T1000 (cell line): ENCODE measurements at places on chromosomes 6 and 20.

DNA sequence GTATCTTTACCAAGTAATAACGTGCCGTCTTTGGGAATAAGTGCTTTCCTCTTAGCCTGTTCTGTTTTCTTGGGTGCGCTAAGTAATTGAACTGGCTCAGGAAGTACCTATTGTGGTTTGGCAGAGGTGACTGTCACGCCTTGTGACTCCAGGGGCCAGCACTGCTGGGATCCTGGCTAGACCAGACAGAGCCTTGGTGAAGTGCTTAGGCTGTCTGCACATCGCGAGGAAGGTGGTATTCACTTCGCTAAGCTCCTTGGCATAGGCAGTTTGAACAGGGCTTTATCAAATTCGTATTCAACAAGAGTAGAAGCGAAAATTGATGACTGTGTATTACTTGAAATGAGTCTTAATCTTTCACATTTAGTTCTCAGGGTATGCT, 17.6 kb downstream of the PRDM1 start:
- DNase-seq, result no peak

- DNase-seq, result no peak
Measured at GRCh38 chr20:51738877-51739447, 29.2 kb downstream of the ATP9A start.

GRCh38 chr20:17158701-17159100, 68.1 kb upstream of the PCSK2 start:
- DNase-seq, result no peak

GRCh38 chr20:25480797-25481196, 73.3 kb downstream of the GINS1 start:
- DNase-seq, result no peak
